ENCODE measurements at places on chromosomes 5 and 9.
A peak's percentile ranks its signal among the peaks of the same experiment; 100 is the strongest.

GRCh38 chr5:178796165-178796945, 63.4 kb upstream of the ZNF354B start:
- no peak for DNase-seq

DNA sequence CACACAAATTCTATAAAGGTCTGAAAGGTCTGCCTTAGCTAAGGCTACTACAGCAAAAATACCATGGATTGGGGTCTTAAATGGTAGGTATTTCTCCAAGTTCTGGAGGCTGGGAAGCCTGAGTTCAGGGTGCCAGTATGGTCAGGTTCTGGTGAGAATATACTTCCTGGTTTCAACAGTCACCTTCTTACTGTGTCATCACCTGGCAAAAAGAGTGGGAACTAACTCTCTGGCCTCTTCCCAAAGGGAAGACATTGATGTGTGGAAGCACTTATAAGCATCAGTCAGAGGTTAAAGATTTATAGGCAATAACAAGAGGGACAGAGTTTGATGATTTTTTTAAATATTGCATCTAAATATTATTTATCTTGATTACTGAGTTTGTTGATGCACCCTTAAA, 53.0 kb downstream of the ZNF622 start:
- DNase-seq = no peak

- DNase-seq = no peak
Measured at GRCh38 chr5:78483809-78484521, 123.5 kb downstream of the SCAMP1 start.

GRCh38 chr5:178372142-178372571, 139.6 kb upstream of the PHYKPL start:
- no peak for DNase-seq

DNA sequence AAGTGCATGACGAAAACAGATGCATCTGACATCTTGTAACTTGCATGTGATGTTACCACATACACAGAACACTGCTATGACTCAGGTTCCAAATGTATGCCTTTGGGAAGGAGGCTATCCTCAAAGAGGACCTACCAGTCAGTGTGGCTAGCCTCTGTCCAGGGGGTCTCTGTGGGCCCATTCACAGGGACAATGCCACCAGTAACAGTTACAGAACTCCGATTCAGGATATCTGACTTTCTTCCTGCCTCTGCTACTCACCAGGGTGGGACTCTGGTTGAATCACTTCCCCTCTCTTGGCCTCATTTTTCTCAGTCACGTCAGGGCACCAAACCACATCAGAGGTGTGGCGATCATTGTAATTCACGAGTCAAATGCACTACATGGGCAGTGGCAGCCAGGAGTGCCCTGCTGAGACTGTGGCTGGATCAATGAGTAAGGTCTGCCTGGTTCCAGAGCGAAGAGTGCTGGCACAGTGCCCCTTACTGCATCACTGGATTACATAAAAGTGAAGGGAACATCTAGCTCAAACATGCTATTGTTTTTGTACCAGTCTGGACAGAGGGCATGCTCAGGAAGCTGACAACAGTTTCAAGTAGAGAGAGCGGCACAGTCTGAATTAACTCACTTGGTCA, 13.2 kb downstream of the ATOX1 start:
- DNase-seq = no peak

DNA sequence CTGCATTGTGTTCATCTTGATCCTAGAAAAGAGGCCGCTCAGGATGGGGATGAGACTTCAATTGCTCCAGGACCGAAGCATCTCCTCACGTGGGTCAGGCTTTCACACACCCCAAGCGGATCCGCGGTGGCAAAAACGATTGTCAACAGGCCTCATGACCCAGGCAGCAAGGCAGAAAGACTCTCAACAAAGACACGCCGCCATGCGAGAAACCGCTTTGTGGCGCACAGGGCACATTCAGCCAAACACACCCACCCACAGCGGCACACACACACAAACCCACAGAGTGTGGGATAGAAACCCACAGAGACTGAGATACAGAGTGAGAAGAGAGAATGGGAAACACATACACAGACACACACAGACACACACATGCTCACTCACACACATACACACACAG, 483.4 kb downstream of the SPATA31A7 start:
- DNase-seq = no peak

- no peak for DNase-seq
Measured at GRCh38 chr5:59503220-59503619, 390.3 kb downstream of the PDE4D start.

GRCh38 chr5:61653807-61654580, 321.9 kb downstream of the ZSWIM6 start:
- no peak for DNase-seq

- DNase-seq = peak; percentile 64
Measured at GRCh38 chr9:75890472-75891276, at the start of gene PCSK5. Gene PCSK5, plus strand, starts transcription at chr9:75890673. Its CDS starts 509 bp downstream, at chr9:75891182.

DNA sequence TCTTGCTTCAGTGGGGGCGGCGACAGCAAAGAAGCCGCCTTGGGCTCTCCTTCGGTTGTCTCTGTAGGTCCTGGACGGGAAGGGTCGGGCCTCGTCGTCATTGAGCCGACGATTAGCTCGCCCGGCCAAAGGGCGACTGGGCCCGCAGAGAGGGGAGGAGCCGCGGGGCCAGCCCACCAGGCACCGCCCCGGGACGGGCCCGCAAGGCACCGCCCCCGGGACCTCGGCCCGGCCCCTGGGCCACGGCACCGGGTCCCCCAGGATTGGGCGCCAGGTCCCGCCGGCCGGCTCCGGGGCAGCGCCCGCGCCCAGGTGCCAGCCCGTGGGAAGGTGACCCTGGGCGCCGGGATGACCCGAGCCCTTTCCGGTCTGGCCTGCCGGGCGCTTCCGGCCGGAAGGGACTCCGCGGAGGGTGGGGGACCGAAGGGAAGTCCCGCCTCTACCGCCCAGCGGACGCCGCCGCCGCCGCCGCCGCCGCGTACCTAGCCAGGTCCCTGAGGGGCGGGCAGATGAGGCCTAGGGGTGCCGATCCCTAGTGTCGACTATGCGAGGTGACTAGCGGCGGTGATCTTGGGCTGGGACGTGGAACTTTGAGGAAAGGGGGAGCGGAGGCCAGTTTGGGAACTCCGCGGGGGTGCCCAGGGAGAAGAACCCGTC, at the start of the genes GBA2 and RGP1:
Gene GBA2, minus strand, starts transcription at position 371 of the 657 bp plus-strand sequence. CDS start 524 bp downstream, outside the sequence.
Gene RGP1, plus strand, starts transcription at position 430 of the 657 bp plus-strand sequence. CDS start 469 bp downstream, outside the sequence.
- peak; percentile 47 for DNase-seq

- DNase-seq = no peak
Measured at GRCh38 chr9:131204285-131204684, 72.0 kb downstream of the FAM78A start.

- no peak for DNase-seq
Measured at GRCh38 chr9:115922444-115922843, 231.1 kb upstream of the PAPPA start.

GRCh38 chr5:127723571-127723970, 20.4 kb downstream of the CCDC192 start:
- no peak for DNase-seq

- DNase-seq = no peak
Measured at GRCh38 chr5:177310757-177311391, 824 bp downstream of the MXD3 start.

- DNase-seq = no peak
Measured at GRCh38 chr5:136374003-136374402, 8.7 kb upstream of the TRPC7 start.

DNA sequence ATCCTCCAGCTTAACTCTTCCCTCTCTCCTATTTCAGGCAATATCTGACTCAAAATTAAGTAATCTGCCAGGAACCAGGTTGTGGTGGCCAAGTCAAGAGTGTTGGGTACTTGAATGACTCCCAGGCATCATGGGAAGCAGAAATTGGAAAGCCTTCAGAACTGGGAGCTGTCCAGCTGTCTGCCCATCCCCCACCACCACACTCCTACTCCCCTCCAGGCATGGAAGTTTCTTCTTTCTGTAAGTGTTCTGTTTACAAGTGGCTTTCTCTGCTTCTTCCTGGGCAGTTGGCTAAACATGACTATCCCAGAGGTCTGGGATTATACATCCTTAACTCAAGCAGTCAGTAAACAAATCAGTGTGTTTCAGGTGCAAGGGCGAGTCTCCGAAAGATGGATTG, 14.6 kb upstream of the PBX3 start:
- no peak for DNase-seq

DNA sequence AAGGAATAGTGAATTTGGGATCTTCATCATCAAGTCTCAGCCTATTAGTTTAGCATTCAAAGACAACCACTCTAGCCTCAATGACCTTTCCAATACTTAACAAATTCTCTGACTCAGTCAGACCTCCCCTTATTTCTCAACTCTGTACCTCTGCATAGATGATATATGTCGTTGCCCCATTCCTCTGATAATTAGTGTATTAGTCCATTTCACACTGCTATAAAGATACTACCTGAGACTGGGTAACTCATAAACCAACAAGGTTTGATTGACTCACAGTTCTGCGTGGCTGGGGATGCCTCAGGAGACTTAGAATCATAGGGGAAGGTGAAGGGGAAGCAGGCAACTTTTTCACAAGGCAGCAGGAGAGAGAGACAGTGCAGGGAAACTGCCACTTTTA, 8.9 kb downstream of the MRPL22 start:
- DNase-seq = no peak

DNA sequence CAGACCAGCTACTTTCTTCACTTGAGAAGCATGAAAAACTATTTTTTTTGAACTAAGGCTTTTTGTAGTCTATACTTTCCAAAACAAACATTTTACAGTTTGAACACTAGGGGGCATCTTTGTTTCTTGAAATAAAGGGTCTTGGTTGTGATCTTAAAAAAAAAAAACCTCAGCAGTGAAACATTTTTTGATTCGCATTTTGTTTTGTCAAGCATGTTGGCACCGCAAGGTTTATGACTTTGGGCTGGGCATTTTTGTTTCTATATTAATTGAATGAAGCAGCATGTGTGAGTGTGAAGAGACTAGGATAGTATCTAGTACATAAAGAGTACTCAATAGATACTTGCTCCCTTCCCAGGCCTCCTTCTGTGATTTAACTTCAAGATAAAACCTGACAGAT, 31.6 kb upstream of the ACOT12 start:
- no peak for DNase-seq

- no peak for DNase-seq
Measured at GRCh38 chr5:2742921-2743679, 8.4 kb downstream of the IRX2 start.

GRCh38 chr9:128552744-128553440, 505 bp downstream of the SPTAN1 start:
- peak; percentile 5 for DNase-seq

- no peak for DNase-seq
Measured at GRCh38 chr9:71758785-71759184, 9.5 kb downstream of the CEMIP2 start.

- DNase-seq = no peak
Measured at GRCh38 chr9:110320651-110321445, 16.8 kb downstream of the TXNDC8 start.

GRCh38 chr9:72597181-72597517, 75.7 kb downstream of the TMC1 start:
- DNase-seq = no peak

DNA sequence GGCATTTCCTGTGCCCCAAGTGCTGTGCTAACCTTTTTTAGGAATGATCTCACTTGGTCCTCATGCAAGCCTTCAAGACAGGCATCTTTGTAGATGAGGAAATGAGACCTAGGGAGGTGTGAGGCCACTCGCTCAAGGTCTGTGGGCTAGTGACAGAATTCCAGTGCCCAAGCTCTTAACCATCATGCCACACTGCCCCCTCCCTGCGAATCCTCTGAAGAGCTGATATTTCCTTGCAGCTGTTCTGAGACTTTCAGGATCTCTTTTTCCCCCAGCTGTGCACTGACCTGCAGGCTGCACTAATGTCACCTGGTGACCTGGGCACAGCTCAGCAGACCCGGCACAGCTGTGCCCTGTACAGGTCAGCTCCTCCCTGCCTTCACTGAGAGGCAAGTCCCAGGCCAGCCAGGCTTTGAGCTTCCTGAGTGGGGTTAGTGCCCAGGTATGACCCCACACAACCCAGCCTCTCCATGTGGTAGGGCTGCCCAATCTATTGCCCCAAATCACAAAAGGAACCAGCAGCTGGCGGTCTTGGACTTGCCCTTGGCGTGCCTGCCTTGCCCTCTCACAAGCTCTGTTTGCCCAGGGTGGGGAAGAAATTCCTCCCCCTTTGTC, 32.7 kb downstream of the MORN5 start:
- no peak for DNase-seq

DNA sequence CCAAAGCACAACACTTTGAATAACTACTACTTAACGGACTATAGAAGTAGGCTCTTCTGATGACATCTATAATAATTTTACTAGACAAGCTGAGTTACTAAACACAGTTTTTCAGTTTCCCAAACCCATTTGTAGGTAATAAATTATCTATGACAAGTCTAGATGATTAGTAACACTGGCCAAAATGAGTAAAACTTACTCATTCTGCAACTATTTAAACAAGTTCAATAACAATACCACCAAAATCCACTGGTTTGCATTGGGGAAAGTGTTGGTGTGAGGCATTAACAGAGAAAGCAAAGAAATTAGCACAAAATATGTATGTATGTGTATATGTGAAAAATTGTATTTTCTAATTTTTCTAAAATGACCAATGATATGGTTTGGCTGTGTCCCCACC, 119.3 kb downstream of the NR2F1-AS1 start:
- no peak for DNase-seq

- DNase-seq = no peak
Measured at GRCh38 chr9:94612071-94612470, 18.4 kb upstream of the FBP2 start.

GRCh38 chr5:39167141-39167971, 52.0 kb downstream of the FYB1 start:
- no peak for DNase-seq

DNA sequence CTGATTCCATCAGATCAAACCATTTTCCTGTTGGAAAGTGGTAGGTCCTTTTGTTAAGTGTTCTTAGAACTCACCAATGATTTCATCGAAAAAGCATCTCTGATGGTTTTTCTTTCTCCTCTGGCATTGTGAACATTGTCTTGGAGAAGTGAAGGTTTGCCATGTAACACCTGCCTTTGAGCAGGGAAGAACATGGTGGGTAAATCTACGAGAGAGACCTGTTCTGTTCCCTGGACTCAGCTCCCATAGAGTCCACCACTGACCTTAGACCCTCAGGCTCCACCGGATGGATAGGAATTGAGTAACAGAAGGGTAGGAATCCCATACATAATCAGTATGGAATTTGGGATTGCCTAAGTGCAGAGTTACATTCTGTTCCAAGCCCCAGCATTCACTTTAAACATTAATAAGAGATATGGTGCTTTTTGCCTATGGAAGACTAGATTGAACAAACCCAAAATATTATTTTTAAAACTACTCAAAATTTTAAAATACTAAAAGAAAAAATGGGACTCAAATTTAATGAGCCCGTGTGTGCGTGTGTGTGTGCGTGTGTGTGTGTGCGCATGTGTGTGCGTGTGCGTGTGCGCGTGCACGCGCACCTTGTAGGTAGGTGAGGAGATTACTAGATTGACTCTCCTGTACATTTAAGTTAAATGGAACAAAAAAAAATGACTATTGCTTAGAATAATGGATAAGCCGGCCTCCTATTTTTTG, 92.0 kb downstream of the C9orf152 start:
- DNase-seq = no peak

GRCh38 chr5:167254132-167254531, 1037.3 kb upstream of the WWC1 start:
- no peak for DNase-seq

GRCh38 chr5:1917830-1918487, 35.2 kb upstream of the IRX4 start:
- no peak for DNase-seq
